Muscle of leg (tissue), 16 donors: ENCODE measurements at places on chromosomes 13 and 19. TPM values are rescaled to one million over a fixed set of nuclear protein-coding genes. Genes with fewer than 3 reads are reported as not detected.

SIGLECL1 gene
- total RNA-seq, result not detected

DNA sequence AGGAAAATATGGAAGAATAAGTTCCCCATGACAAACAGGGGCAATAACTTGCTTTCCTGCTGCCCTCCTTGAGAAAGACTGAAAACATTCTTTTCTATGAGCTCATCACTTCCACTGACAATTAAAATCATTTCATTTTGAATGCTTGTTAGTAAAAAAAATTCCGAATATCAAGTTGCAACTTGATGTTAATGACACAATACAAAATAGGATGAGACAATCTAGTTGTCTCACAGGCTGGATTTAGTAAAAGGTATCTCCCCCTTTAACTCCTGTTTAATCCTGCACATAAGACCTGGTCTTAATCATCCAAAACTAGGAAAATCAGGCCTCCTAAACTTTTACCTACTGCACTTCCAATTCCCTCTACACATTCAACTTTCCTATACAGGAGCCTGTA, 24.7 kb downstream of the IRS2 start:
- DNase-seq, result no peak

DHDH gene
- total RNA-seq, result 0.31 TPM

MEIS3 gene
- total RNA-seq, result 9.2 TPM

GRCh38 chr13:80612804-80613203, 271.9 kb upstream of the SPRY2 start:
- DNase-seq, result peak; percentile 37

GRCh38 chr13:48647625-48648024, 6.1 kb upstream of the CYSLTR2 start:
- no peak for DNase-seq

GSX1 gene
- total RNA-seq, result not detected

DNA sequence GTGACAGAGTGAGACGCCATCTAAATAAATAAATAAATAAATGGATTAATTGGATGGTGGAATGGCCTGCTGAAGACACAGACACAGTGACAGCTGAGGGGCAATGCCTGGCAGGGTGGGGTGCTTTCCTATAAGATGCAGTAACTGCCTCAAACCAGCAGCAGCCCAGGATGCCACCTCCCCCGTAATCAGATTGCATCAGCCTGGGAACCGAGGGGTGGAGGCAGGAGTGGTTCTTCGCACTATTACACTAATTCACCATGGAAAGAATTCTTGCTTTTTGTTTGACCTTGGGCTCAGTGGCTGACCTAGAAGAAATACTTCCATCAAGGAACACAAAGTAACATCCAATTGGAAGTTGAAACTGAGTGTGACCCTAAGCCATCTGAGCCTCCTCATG, 31.6 kb upstream of the USP12 start:
- no peak for DNase-seq

GRCh38 chr19:14826006-14826405, 9.0 kb downstream of the OR7A5 start:
- no peak for DNase-seq

FLT1 gene
- 16.1 TPM for total RNA-seq

- no peak for DNase-seq
These were observed 87.7 kb downstream of the SLITRK1 start for GRCh38 chr13:83794583-83794982.

- peak; percentile 54 for DNase-seq
These were observed 3.7 kb downstream of the FUZ start for GRCh38 chr19:49809160-49809940.

DNA sequence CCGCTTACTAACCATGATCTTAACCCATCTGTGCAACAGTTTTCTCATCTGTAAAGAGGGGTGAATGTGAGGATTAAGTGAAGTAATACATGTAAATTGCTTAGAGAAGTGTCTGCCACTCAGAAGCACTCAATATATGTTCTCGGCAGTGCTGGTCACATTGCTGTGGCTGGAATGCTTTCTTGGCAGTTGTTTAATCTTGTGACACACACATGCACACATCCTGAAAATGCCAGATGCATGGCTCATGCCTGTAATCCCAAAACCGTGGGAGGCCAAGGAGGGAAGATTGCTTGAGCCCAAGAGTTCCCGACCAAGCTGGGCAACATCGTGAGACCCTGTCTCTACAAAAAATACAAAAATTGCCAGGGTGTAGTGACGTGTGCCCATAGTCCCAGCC, 4.9 kb upstream of the DMKN start:
- DNase-seq, result no peak

GRCh38 chr19:3420244-3420755, 53.9 kb downstream of the NFIC start:
- DNase-seq, result no peak

PSG5 gene
- total RNA-seq, result 0.80 TPM

- DNase-seq, result peak; percentile 55
These were observed 32.8 kb downstream of the ELL start for GRCh38 chr19:18488838-18489626.

- no peak for DNase-seq
These were observed 22.8 kb downstream of the RASA3 start for GRCh38 chr13:114109641-114110041.

GRCh38 chr13:27472941-27473340, 22.6 kb upstream of the MTIF3 start:
- no peak for DNase-seq

BRCA2 gene
- total RNA-seq, result 3.4 TPM

GRCh38 chr19:292281-292884, 1.2 kb upstream of the PLPP2 start:
- no peak for DNase-seq

GRCh38 chr19:12155324-12155860, 1.1 kb downstream of the ZNF625 start:
- DNase-seq, result peak; percentile 16
